ENCODE measurements at places on chromosomes 11 and 22.

DNA sequence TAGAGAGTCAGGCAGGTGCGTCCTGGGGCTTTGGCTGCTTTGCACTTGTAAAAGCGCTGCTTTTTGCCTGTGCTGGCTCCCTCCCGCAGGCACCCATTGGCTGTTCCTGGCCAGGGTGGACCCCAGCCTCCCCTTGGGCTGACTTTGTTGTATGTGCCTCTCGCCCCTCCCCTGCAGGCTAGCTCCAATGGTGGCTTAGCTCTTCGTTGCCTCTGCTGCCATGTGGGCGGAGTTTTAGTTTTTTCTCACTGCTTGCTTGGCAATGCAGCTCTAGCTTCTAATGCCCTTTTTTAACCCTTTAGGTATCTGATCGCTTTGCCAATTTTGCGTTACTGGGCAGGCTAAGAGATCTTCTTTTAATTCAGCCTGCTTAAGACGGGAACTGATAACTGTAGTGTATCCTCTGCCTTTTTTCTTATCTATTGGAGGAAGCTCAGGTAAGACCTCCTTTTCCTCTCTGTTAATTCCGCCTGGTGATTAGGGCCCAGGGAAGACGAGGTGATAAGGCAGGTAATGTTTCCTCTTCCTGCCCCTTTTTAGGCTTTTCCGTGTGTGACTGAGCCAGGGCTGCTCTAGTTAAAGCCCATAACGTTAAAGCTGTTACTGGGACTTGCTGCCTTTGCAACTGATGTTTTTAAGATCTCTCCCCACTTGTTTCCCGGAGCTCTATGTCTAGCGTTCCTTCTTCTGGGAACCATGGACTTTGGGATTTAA is 11.7 kb upstream of the GLYATL1 start:
- DNase-seq = no peak

- no peak for DNase-seq
Observed at GRCh38 chr11:118142809-118143208, 9.8 kb downstream of the SCN4B start.

DNA sequence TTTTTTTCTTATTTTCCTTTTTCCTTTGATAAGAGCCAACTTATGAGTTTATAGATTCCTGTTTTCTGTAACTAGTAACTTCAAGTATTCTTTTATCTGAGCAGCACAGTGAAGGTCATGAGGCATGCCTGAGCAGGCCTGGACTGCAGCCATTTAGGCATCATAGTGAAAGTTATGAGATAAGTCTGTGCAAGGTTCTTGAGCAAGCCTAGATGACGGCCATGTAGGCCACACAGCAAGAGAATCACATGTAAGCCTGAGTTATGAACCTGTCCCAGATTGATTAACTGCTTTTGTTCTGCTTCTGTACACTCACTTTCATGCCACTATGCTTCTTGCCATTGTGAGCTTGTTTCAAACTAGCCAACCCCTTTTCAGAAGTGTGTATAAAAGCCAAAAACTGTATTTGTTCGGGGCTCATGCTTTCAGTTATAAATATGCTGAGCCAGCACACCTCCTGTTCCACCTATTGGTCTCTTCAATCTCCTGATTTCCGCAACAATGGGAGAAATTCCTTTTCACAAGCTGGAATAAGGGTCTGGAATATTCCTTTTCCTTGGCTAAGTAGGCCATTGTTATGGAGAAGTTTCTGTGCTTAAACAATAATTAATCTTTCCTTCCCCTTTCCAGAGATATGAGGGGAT is 745.7 kb downstream of the FAM181B start:
- no peak for DNase-seq

GRCh38 chr11:117901601-117902000 is 25.1 kb upstream of the FXYD6 start:
- no peak for DNase-seq

- DNase-seq = no peak
Observed at GRCh38 chr11:100752371-100753171, 65.5 kb downstream of the ARHGAP42 start.

DNA sequence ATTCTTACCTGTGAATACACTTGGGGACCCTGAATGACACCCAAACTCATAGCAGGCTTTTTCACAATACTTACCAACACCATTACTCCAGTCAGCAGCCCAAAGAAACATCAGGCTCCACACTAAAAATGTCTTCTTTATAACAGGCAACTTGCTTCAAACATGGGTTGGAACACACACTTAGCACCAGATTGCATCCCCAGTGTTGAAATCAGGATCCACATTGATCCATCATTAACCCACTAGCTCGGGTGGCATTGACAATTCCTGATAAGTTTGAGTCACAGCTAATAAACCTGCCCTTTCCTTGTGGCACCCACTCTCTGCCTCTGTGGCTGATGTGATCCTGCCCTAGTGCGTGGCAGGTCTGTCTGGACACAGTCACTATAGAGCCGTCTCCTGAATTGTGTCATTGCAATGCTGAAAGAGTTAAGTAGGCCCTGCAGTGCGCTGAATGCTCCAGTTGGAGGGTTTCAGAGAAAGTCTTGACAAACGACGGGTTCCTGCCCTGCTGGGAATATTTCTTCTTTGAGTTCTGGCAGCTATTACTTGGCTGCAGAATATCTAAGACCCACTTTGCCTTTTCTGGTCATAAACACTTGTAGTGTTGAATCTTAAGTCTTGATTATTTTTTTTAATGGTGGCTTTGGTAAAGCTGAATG is 19.6 kb upstream of the C11orf96 start:
- no peak for DNase-seq

DNA sequence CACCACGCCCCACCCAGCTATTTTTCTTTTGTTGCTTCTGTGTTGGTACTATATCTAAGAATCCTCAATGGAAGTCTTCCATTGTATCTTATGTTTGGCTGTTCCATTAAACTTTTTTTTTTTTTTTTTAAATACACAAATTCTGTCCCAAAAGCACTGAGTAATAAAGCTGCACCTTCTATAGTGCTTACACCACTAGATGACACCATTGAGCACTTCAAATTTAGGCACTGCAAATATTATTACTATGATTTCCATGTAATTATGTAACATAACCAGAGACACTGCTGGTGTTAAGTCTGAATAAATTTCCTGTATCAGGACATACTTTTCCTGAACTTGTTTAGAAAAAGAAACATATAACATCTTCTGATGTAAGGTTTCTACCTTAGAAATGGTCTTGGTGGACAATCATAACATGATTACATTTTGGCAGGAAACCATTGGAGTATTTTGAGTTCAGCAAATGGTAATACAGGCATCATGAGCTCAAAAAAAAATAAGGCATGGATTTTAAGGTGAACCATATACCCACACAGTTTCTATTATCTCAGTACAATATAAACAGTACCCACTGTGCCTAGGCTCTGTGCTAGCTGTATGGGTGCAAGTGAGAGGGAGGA is 110.5 kb downstream of the ATG16L2 start:
- DNase-seq = peak; percentile 47

- DNase-seq = peak; percentile 43
Observed at GRCh38 chr11:8717544-8717875, 34.9 kb downstream of the RPL27A start.

DNA sequence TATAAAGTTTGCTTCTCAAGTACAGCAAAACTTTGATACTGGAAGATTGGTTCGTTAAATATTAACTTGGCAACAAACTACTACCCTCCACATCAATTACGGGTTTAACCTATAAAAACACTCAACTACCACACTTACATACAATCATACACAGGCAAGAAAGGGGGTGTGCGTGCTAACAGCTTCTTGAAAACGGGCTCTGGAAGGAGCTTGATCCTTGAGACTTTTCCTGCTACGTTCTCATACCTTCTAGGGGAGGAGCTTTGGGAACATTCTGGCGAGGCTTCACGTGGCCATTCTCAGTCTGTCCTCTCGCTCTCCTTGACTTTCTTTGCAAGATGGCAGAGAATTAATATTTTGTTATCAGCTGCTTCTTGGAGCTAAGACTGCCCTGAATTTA is 6.8 kb upstream of the ESAM start:
- DNase-seq = no peak

- no peak for DNase-seq
Observed at GRCh38 chr11:1854949-1855885, 2.3 kb downstream of the LSP1 start.
